ENCODE measurements at places on chromosomes 6 and 20. TPM values are rescaled to one million over a fixed set of nuclear protein-coding genes. Genes with fewer than 3 reads are reported as not detected.

DLK2 gene
- total RNA-seq, result 23.6 TPM

HCK gene
- total RNA-seq, result 7.6 TPM

PHACTR1 gene
- 7.7 TPM for total RNA-seq

PKIB gene
- 12.0 TPM for total RNA-seq

PTCHD4 gene
- not detected for total RNA-seq

FERMT1 gene
- total RNA-seq, result 32.9 TPM

HSPA12B gene
- total RNA-seq, result 1.9 TPM

ADGRB3 gene
- 1.1 TPM for total RNA-seq
